Activated naive CD4-positive, alpha-beta T cell treated with anti-CD3 and anti-CD28 coated beads, Interleukin-2, amount 50 U/mL, for 72 hours (primary cell): ENCODE measurements at places on chromosomes 3 and 15.

- DNase-seq: no peak
These were observed 52.0 kb downstream of the VPS8 start for GRCh38 chr3:184864000-184864399.

GRCh38 chr3:53498806-53499641 is 4.6 kb downstream of the CACNA1D start:
- DNase-seq: no peak

DNA sequence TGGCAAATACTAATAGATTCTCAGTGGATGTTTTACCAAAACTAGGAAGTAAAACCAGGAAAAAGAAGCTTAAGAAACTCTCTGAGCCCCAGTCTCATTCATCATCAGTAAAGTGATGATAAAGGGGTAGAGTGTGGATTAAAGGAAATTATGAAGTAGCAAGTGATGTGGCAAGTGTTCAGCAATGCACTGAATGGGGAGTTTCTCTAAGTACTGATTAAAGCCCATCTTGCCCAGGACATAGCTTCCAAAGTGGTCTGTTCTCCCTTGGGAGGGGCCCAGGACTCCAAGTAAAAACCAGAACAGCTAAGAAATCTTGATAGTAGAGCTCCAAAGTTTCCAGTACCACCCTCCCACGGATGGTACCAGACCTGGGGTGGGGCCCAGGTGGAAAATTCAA is 137.3 kb downstream of the WNT5A start:
- no peak for DNase-seq

- DNase-seq: no peak
These were observed 1357.1 kb downstream of the ZPLD1 start for GRCh38 chr3:103791786-103792515.

GRCh38 chr15:95169541-95170459 is 938.4 kb downstream of the MCTP2 start:
- no peak for DNase-seq

DNA sequence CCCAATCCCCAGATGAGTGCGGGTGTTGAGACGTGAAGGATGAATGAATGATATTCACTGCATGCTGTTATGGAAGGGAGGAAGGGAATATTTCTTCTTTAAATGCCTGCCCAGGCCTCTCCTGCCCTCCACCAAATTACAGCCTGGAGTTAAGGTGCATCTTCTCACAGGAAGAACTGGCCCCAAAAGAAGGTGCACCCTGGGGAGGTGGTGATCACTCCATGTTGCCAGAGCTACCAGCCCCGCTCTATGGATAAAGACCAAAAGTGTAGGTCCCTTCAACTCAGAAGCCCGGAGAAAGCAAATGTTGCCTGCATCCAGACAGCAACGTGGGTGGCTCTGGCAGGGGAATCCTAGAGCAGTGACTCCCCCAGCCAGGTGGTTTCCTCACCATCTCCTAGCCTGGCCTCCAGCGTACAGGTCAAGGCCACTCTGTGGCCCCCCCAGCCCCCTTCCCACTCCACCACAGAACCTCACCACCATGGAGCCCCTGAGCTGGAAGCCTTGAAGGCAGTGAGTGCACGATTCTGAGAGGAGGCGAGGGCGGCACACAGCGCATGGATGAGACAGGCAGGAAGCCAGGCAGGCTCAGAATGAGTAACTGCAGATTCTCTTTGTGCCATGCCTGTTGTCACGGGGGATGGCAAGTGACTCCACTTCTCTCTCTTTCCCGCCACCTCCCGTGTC is 3.5 kb upstream of the VIPR1 start:
- no peak for DNase-seq

GRCh38 chr15:79122991-79123390 is 32.4 kb upstream of the RASGRF1 start:
- no peak for DNase-seq

- DNase-seq: no peak
These were observed 26.5 kb upstream of the UTS2B start for GRCh38 chr3:191356631-191357439.

GRCh38 chr3:194101592-194102432 is 34.1 kb upstream of the HES1 start:
- DNase-seq: no peak

- DNase-seq: no peak
These were observed 12.1 kb downstream of the HEG1 start for GRCh38 chr3:125043599-125044151.

DNA sequence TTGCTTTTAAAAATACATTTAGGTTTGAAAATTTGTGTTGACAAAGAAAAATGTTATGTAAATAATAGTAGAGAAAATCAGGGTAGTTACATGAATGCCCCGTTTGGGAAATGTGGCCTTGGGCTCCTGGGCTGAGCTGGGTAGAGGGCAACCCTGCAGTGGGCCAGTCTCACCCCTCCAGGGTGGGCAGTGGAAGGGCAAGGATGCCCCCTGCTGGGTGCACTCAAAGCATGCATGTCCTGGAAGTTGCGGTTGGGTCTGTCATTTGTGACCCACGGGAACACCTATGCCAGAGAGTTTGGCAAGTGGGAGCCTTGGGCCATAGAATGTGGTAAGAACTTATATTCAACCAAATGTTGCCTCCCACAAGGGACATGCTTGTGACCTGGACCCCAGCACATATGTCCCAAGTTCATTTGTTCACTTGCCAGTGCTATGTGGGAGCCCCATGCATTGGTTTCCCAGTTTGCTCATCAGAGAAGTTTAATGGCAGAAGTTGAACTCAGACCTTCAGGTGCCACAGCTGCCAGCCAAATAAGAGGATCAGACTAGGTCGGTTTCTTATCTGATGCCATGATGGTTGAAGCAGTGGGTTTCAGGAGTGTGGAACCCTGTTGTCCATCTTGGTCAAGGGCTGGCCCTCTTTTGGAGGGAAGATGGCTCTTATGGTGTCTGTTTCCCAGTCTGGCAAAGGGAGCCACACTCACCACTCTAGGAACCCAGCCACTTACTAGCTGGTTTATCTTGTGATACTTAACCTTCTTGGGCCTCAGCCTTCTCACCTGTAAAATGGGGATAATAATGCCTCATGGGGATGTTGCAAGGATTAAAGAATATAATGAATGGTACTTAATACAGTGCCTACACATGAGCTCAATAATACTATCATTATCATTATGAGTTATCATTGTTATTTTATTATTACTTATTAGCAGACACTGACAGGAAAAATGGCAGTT is 2.5 kb upstream of the PLCB2 start:
- DNase-seq: peak; percentile 72

GRCh38 chr3:176994891-176995781 is 202.1 kb downstream of the TBL1XR1 start:
- DNase-seq: no peak

- DNase-seq: no peak
These were observed 31.9 kb downstream of the STARD5 start for GRCh38 chr15:81291916-81292522.

DNA sequence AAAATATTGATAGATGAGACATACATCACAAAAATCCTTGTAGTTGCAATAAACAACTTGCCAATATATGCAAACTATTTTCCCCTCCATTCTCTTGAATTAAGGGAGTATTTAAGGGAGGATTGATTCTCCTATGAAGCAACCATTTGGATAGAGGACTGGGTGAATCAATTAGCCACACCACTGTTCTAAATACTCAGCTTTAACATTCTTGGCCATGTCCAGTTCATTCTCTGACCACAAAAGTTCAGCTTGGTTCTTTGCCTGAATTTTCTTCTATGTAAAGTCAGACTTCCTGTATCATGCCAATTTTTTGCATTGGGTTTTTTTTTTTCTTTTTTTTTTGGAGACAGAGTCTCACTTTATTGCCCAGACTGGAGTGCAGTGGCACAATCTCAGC is 15.8 kb upstream of the SEC11A start:
- DNase-seq: no peak

- DNase-seq: peak; percentile 54
These were observed 47.5 kb upstream of the LIMD1 start for GRCh38 chr3:45546716-45547701.

GRCh38 chr3:99981138-99981537 is 133.2 kb downstream of the FILIP1L start:
- no peak for DNase-seq

DNA sequence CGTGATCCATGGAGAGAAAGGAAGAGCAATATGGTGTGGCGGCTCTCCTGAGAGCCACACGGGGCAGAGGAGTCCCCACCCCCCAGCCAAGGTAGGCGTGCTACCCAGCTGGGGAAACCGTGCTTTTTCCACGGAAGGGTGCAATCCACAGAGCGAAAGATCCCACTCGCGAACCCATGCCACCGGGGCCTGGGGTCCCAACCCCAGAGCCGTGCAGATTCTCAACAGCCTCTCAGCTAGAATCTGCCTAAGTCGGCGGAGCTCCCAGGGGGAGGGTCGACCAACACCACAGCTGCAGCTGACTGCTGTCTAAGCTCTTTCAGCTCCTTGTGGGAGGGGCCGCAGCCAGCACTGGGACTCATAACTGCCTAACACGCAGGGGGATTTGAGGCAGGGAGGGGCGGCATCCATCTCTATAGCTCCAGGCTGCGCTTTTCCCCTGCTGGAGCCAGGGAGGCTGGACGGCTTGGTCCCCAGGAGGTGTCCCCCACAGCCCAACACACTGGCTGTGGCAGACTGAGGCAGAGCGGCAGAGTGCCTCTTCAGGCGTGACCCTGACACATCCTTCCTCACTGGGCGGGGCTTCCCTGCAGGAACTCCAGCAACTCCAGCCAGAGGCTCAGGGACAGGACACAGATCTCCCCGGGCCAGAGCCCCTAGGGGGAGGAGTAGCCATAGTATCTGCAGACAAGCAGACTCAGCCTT is 107.6 kb upstream of the ZBTB20 start:
- no peak for DNase-seq
